Glutamatergic neuron (in vitro differentiated cells): ENCODE measurements at places on chromosomes 11 and 22. TPM values are rescaled to one million over a fixed set of nuclear protein-coding genes. Genes with fewer than 3 reads are reported as not detected.

The MISFA gene
- total RNA-seq = 1.7 TPM

The POTEH gene
- total RNA-seq = not detected

The PRR33 gene
- total RNA-seq = not detected

The TMEM191B gene
- 42.7 TPM for total RNA-seq

The HOATZ gene
- not detected for total RNA-seq

DNA sequence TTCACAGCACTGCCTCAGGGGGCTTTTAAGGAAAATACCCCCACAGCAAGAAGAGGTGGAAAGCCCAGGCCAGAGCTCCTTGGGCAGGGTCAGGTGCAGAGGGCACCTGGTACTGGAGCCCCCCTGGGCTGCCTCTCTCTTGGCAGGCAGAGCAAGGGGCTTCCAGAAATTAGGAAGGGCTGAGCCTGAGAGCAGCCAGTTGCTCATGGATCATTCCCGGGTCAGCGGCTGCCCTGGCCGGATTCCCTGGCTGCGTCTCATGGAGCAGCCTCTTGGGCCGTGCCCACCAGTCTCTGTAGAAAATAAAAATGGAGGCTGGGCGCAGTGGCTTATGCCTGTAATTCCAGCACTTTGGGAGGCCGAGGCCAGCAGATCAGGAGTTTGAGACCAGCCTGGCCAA lies 10.3 kb upstream of the OMP start:
- peak; percentile 8 for DNase-seq

DNA sequence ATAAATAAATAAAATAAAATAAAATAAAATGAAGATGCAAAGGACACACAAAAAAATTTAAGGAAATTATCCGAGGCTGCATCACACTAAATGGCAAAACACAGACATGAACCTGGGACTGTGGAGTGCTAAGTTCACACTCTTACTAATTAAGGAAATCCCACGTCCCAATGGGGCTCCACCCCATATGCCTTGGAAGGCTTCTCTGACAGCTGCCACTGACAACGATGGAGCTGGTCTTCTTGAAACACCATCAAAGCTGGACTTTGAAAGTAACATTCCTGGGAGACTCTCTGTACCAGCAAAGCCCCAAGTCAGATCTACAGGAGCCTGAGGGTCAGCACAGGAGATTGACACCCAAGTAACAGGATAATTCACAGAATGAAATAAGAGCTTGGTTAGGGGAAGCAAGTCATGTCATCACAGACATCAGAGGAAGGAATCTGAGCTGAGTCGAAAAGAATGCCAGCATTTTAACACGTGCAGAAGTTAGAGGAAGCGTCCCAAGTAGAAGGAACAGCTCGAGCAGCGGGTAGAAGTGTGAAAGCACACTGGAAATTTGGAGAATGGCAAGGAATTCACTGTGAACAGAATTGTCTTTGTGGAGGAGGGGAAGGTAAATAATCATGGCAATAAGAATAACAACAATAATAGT lies 13.8 kb downstream of the TPST2 start:
- DNase-seq = peak; percentile 40

DNA sequence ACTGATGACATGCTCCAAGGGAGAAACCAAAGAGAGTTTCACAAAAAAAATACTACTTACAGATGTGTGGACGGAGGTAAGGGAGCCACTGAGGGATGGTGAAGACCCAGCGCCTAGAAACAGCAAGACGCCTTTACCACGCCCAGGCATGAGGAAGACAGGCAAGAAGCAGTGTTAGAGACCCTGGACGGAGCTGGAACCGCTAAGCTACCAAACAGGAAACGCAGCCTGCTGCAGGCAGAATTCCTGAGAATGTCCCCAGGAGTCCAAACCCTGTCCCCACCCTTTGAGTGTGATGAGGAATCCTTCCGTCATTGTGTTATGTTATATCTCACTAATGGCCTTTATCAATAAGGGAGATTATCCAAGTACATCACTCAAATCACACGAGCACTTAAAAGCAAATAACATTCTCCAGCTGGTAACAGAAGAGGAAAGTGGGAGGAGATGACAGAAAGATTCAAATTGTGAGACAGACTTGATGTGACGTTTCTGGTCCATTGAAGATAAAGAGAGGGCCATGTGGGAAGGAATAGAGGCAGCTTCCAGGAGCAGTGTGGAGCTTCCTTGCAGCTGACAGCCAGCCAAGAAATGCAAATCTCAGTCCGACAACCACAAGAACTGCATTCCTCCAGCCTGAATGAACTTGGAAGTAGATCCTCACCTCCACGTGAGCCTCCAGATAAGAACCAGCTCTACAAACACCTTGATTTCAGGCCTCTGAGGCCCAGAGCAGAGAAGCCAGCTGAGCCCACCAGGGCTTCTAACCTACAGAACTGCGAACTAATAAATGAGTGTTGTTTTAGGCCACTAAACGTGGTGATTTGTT lies 19.1 kb downstream of the FAM181B start:
- no peak for DNase-seq

GRCh38 chr11:78708388-78708787 lies 133.7 kb upstream of the NARS2 start:
- DNase-seq = no peak

- no peak for DNase-seq
Measured at GRCh38 chr22:37139762-37140161, 10.0 kb downstream of the IL2RB start.

DNA sequence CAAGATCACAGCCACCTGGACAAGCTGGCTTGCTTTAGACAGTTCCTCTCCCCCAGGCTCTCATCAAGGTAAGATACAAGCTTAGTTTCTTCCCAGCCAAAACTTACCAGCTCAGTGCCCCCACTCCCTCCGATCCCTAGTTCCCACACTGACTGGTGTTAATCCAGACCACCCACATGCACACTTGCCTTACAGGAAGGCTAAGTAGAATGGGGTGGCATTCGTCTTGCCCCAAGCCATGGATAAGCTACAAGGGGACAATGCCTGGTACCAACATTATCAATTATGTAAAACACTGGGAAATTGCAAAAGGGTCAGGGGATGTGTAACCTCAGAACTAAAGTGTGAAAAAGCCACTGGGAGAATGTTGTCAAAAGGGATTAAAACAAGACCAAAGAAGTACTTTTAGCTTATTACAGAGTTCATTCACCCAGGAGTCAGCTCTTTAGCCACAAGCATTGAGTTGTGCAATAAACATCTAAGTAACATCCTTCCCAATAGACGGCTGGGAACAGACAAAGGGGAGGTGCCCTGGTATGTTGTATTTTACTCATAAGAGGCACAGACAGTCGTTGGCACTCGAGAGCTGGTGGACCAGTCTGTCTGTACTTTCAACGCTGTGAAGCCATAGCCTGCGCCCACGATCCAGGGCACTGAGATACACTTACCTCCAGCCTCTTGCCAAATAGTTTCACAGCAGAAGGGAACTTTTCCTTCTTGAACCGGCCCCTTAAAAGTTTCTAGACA lies 1.1 kb downstream of the DHCR7 start:
- no peak for DNase-seq

DNA sequence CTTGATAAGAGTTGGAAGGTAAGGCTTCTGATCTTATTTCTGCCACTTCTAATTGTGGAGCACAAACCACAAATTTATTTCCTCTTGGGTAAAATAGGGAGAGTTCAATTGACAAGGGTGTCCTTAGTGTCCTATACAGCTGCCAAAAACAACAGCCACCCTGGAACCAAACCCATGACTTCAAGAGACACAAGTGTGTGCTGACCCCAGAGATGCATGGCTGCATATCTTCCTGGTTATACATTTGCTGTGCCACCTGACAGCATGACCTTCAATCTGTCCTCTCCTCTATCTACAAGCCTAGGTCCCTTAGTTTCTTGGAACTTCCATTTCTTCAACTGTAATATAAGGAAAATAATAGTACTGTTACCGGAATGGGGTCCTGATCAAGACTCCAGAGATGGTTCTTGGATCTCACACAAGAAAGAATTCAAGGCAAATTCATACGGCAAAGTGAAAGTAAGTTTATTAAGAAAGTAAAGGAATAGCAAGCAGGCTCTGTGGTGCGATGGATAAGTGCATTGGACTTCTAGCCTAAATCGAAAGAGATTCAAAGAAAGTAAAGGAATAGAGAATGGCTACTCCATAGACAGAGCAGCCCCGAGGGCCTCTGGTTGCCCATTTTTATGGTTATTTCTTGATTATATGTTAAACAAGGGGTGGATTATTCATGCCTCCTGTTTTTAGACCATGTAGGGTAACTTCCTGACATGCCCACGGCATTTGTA lies 15.5 kb upstream of the TMEM123 start:
- no peak for DNase-seq

DNA sequence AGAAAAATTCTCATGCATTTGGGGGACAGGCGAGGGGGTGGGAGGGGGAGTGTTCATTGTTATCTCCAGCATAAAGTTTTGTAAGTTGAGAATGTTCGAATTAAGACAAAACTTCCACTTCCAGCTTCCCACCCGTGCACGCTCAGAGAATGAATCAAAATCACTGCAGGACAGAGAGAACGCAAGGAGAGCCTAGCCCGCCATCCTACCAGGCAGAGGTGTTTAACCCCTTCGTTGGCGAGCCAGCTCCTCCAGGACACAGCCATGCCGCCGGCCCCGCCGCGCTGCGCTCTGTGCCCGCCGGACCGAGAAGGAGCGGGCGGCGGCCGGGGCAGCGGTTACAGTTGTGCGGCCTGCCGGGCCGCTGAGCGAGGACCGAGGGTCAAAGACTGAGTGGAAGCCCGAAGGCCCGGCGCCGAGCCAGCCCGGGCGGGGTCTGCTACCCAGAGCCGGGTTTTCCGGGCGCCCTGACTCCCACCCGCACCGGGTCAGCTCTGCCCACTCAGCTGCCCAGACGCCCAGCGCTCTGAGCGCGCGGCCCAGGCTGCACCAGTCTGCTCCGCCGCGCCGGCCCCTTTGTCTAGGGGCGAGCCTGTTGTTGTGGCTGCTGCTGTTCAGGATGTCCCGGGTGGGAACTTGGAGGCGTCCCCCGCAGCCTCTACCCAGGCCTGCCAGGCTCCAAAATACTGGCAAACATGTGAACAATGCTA lies at the start of gene NOX4:
NOX4 (minus strand) TSS at position 395 of the 710 bp plus-strand sequence; CDS start at position 266, 129 bp downstream.
- peak; percentile 59 for DNase-seq

- no peak for DNase-seq
Measured at GRCh38 chr11:107573438-107573837, 7.9 kb upstream of the ALKBH8 start.

DNA sequence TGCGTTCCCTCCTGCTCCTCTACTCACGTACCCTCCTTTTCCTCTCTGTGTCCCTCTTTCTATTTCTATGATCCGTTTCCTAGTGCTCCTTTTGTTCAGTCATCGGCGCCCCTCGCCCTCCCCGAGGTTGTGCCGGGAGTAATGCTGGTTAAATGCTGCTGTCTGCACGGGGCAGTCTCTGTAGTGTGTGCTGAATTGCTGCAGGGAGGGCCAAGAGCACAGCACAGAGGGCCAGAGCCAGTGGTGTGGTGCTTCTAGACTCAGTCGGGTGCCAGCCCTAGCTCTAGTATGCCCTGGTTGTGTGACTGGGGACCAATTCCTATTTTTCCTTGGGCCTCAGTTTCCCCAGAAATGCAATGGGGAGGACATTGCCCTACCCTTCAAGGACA lies 98.3 kb downstream of the PKNOX2 start:
- no peak for DNase-seq

DNA sequence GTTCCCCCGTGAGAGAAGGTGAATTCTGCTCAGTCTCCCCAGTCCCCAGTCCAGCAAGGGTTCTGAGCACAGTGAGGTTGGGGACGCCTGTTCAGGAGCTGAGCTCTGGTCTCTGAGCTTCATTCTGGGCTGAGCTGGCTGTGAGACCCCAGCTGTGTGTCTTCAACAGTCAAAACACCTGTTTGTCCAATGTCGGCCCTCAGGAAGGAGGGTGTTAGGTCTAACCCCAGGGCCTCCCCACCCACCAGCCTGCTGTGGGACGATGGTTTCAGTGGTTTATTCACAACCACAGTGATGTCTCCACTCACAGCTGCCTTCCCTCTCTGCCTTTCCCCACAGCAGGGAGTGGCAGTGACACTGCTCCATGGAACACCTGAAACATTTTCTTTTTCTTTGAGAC lies 1282.9 kb downstream of the TBC1D22A start:
- no peak for DNase-seq

DNA sequence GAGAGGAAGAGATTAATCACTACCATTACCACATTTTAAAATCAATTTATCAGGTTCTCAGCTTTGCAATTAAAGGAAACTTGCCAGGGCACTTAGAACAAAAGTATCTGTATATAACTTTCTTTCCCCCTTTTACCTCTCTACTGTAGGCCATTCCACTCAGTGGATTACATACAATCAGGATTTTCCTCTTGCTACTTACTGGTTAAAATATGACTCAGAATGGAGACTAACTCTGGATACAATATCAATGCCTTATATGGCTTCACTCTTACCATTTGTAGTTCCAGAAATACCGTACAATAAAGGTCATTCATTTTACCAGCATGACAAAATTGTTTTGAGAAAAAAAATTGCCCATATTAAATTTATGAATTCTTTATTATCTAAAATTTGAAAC lies 706.8 kb downstream of the KCNA4 start:
- no peak for DNase-seq

DNA sequence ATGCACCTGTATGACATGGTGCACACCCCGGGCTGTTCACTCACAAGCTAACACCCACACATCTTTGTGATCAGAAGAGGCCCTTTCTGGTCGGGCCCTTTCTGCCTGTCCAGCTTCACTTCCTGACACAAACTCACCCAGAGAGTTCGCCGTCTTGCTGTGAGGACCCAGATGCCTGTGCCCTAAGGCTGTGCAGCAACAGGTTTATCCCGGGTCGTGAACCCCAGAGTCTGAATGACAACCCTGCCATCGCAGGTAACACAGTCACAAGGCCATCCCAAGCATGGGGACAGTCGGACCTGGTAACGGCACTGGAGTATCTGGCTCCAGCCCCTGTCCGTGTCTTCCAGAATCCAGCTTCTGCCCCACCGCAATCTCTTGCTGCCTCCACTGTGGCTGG lies 235.1 kb downstream of the BUD13 start:
- DNase-seq = no peak

- DNase-seq = no peak
Measured at GRCh38 chr22:28750471-28750881, 8.6 kb downstream of the HSCB start.

DNA sequence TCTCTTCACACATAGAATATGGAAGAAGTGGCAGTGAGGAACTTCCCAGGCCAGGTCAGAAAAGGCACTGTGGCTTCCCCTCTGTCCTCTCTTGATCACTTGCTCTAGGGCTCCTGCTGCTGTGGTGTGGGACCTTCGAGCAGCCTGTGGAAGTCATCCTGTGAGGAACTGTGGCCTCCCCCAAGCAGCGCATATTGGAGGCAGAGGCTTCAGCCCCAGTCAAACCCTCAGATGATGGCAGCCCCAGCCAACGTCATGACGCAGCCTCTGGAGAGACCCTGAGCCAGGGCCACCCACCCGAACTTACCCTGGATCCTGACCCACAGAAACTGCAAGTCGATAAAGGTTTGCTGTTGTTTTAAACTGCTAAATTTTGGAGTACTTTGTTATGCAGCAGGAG lies 444.9 kb downstream of the TBC1D22A start:
- no peak for DNase-seq

DNA sequence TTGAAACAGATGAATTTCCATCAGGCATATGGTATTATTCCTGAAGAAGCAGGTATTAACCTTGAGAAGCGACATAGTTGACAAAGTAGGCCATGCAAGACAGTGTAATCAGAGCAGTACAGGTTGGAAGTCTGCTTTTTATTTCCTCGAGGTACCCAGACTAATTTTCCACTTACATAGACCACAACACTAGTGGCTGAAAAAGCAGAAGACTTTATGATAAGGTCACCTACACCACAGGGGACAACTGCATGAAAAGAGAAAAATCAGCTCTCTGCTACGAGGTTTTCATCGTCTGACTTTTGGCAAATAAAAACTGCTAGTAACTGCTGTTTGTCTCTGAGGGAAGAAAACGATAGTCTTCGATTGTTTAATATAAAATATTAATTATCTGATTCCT lies 77.5 kb downstream of the CNTN5 start:
- DNase-seq = no peak

GRCh38 chr11:120718171-120718570 lies 206.6 kb downstream of the GRIK4 start:
- no peak for DNase-seq
